ENCODE measurements at places on chromosomes 11 and 22. TPM values are rescaled to one million over a fixed set of nuclear protein-coding genes. Genes with fewer than 3 reads are reported as not detected.

The PRG3 gene
- total RNA-seq: not detected

The MMP10 gene
- total RNA-seq: not detected

The KRTAP5-2 gene
- total RNA-seq: not detected

The DLAT gene
- total RNA-seq: 20.7 TPM

The CCDC90B gene
- 35.0 TPM for total RNA-seq

The KRTAP5-1 gene
- not detected for total RNA-seq

The NLRP14 gene
- 0.10 TPM for total RNA-seq

The SYT7 gene
- total RNA-seq: 1.0 TPM

The APOL6 gene
- total RNA-seq: 12.4 TPM

The CLMP gene
- total RNA-seq: 107 TPM

The FUT4 gene
- total RNA-seq: 8.7 TPM

The PAMR1 gene
- 2.3 TPM for total RNA-seq

The CHADL gene
- 1.2 TPM for total RNA-seq

The MYEOV gene
- total RNA-seq: not detected

The NCAM1 gene
- 19.4 TPM for total RNA-seq

The SLC16A8 gene
- total RNA-seq: not detected

The PNPLA5 gene
- total RNA-seq: not detected

The GAL gene
- not detected for total RNA-seq

The TRIM29 gene
- total RNA-seq: 3.6 TPM

The SLN gene
- 1.0 TPM for total RNA-seq

The RIC3 gene
- 13.1 TPM for total RNA-seq

The MUC2 gene
- 0.06 TPM for total RNA-seq

The C22orf39 gene
- 29.3 TPM for total RNA-seq

The MS4A6E gene
- total RNA-seq: 1.3 TPM

The SMIM35 gene
- total RNA-seq: not detected

The BIK gene
- not detected for total RNA-seq

Data from aorta (tissue), 5 donors.